NCI-H2171 treated with DMSO at 0.1 percent for 48 hours (cell line): ENCODE measurements at places on chromosomes 7 and 10.

GRCh38 chr7:15418264-15418663, 143.6 kb downstream of the AGMO start:
- DNase-seq = no peak

DNA sequence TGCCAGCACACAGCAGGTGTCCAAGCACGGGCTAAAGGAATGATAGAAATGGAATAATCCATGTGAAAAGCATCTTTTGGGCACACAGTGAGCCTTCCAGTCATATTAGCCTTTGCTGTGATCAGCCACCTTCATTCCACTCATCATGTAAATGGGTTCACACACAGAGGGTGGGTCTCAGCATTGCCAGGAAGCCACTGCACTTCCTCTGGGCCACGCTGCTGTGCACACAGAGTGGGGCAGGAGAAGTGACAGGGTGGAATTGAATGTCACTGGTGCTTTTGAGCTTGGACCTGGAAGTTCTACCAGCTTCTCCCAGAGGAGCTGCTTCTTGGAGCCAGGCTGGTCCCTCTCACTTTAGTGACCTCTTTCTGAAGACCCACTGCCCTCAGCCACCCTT, 203.5 kb downstream of the USP6NL start:
- DNase-seq = no peak

GRCh38 chr7:72313906-72314305, 98.2 kb downstream of the CALN1 start:
- DNase-seq = no peak

GRCh38 chr10:126131341-126131740, 235.0 kb downstream of the FANK1 start:
- DNase-seq = no peak

DNA sequence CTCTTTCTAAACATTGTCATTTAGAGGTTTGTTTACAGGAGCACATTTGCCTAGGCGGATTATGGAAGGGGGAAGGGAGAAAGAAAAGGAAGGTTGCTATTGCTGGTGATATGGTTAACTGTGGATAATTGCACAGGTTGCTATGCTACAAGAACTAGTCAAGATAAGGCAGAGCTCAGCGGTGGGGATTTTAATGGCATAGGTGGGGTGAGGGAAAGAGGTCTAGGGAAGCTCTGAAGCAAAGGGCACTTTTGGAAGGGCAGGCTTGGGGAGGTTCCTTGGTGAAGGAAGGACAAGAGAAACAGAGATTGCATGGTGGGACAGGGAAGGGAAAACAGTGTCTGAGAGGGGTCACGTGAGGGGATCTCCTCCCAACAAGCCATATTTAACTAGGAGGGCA, 19.5 kb downstream of the HYAL4 start:
- no peak for DNase-seq

DNA sequence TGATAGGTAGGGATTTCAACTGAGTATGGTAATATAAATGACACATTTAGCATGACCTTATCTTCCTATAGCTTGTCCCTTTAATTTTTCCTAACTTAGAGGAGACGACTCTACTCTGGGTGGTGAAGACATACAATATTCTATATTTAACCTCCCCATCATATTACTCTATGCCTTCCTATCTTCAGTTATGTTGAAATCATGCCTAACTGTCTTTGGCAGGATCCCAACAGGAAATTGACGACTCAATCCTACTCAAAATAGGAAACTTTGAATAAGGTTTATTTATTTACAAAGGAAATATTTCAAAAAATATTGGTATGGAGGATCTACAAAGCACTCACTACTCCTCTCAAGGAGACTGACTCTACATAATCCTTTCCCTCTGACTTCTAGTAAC, 24.1 kb upstream of the SEMA3A start:
- DNase-seq = no peak

- no peak for DNase-seq
Measured at GRCh38 chr10:31158011-31158658, 126.5 kb upstream of the ZNF438 start.

- DNase-seq = no peak
Measured at GRCh38 chr7:77157446-77157845, 35.0 kb downstream of the CCDC146 start.
